ENCODE measurements at places on chromosomes 1 and 21.

DNA sequence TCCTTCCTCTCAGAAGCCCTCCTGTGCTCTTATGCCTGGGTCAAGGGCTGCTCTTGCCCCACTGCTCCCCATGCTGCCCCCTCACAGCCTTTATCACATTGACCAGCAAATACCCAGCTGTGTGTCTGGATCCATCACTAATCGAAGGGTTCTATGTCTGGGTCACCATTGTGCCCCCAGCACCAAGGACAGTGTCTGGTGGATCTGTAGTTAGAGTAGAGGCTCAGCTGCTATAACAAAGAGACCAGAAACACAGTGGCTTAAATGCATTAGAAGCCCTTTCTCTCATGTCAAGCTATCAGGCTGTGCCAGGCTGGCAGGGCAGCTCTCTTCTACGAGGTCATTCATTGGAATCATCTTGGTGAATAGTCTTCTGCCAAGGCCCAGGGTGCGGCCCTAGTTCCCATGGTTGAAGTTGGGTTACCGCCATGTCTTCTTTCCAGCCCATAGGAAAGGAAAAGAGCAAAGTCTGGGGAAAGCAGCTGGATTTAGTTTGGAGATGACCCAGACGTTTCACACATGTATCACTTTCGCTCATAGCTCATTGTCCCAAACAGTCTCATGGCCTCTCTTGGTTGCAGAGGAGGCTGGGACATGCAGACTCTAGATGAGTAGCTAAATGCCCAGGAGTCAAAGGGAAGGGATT, 32.2 kb downstream of the STUM start:
- no peak for DNase-seq

DNA sequence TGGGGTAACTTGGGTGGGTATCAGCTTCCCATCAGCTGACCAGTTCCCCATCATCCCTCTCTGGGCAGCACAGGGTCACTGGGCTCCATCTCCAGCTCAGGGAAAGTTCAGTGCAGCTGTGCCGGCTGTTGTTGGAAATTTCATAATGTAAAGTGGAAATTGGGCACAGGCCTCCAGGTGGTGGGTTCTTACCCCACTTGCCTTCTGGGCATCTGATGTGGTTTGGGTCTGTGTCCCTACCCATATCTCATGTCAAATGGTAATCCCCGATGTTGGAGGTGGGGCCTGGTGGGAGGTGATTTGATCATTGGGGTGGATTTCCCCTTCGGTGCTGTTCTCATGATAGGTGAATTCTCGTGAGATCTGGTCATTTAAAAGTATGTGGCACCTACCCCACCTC, 59.7 kb upstream of the PSEN2 start:
- no peak for DNase-seq

DNA sequence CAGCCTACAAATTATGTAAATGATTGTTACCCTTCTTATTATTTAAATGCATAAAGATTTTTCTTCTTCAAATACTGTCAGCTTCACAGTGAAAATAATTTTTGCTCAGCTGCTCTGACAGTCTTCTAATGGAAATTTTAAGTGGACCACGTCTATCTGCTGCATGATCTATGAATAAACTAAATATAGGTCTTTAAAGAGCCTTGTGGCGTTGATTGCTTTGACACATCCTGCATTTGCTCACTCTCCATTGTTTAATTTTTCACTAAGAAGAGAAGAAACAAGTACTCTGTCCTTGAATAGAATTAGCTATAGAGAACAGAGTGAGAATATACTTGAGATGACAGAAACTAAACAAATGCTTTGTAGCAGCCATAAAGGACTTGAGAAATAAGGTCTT, 826.1 kb downstream of the MRPL39 start:
- no peak for DNase-seq

DNA sequence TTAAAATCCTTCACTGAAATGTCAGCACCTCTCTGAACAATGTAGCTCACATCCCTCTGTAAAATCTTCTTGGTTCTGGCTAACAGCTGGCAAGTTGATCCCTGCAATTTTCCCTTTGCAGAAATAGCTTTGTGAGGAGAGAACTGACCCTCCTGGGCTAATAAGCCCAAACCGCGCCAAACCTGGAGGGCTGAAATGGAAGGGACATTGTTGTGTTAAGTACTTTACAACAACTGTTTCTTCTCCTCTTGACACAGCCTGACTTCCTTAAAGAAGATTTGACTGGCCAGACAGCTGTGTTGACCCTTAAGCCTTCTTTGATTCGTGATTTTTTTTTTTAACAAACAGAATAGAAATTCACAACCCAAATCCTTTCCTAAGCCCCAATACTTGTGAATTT, 5.7 kb downstream of the LMX1A start:
- DNase-seq = no peak

- DNase-seq = no peak
Measured at GRCh38 chr1:189269011-189269410, 1208.7 kb downstream of the BRINP3 start.

- no peak for DNase-seq
Measured at GRCh38 chr1:107359472-107360241, 218.8 kb downstream of the NTNG1 start.

DNA sequence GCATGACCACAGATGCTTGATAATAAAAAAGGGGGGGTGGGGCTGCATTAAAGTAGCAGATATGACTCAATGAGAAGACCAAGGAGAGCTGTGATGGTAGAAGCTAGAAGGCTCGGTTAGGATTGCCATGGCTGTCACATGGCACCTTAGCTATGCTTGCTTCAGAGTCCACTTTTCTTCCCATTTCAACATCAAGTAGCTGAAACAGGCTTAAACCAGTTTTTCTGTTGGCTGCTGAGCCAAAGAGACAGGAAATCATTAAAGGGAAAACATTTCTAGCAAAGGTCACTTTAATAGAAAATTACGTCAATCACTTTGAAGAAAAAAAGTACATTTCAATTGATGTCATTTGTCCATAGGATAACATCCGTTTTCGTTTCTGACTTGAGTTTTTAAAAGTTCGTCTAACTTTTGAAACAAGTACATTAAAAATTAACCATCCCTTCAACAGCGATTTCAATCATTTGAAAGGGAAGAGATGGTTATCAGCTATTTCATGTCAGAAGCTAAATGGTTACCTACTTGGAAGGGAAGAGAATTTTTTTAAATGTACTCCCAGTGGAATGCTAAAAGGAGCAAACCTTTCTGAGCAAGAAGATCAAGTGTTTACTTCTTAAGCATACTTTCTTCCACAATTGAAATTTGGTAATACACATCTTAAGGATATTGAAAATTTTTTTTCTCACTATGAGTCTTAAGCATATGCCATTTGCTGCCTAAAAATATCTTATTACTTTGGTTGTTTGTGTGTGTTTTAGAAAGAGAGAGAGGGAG, 488.1 kb upstream of the PRMT6 start:
- no peak for DNase-seq

GRCh38 chr21:38768471-38769063, 37.2 kb upstream of the ETS2 start:
- peak; percentile 33 for DNase-seq

DNA sequence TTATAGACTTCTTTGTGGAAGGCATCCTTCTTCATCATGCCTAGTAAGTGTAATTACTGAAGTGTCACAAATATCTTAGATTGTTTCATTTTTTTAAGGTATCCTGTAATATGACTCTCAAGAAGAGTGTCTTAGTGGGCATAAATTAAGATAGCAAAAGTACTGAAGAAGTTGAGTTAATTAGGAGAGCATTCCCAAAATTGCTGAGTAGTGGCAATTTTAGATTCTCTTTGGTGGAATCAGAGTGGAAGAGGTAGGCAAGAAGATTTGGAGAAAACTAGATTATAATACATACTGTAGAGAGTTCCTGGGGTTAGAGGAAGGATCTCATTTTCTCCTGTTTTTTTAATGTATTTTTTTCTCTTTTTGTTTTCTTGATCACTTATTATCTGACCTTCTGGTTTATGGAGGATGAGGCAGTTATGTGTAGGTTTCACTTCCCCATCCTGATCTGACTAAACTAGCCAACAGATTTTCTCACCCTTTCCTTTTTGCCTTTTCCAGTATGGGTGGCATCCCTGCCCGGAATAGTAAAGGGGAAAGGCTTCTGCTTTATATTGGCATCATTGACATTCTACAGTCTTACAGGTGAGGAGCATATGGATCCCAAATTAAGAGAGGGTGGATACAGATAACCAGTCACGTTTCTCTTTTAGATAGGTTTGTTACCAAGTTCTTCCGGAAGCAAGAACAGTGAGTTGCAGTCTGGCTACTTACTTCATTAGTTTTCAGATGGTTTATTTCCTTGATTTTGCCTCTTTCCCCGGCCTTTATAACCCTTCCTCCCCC, 16.7 kb upstream of the PSMD4 start:
- DNase-seq = no peak

DNA sequence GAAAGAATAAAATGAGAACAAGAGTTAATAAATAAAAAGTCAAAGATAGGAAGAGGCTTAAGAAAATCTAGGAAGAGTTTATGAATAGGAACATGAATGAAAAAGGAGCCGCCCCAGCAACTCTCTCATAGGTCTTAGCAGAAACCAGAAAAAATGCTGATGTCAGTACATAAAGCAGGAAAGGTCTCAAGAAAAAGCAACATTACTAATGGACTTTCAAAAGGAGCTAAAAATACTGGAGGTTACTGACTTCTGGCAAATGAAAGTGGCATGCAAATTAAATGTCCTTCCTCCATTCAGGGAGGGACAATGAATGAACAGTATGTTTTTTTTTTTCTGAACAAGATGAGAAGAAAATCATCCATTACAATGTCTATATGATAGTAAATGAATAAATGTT, 387.6 kb downstream of the BRINP2 start:
- no peak for DNase-seq

DNA sequence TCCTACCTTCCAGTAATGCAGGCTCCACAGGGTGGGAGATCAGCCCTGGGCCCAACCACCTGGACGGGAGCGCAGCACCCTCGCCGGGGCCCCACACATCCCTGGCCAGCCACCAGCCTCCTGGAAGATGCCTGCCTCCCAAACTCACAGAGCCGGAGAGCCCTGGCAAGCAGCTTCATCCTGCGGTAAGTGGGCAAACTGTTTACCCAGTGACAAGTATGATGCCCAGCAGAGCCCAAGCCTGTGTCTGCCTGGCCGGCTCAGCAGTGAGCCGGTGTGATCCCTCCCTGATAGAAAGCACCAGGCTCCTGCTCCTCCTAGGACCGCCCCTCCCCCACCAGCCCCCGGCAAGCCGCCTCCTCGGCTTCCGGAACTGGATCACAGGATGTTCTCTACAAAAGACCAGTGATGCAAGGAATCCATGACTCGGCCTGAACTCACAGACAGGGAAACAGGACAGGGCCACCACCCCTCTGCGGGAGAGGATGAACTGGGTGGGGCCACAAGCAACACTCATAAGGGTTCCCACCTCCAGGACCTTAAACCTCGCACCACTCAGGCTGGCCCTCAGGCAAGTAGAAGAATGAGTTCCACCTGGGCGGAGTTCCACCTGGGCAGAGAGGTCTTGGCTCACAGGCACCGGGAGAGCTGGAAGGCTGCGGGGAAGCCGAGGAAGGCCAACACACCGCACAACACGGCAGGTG, 7.9 kb downstream of the ACOT7 start:
- no peak for DNase-seq

Measured in activated CD8-positive, alpha-beta memory T cell treated with anti-CD3 and anti-CD28 coated beads for 48 hours (primary cell).